ENCODE measurements at places on chromosomes 13 and 19.

DNA sequence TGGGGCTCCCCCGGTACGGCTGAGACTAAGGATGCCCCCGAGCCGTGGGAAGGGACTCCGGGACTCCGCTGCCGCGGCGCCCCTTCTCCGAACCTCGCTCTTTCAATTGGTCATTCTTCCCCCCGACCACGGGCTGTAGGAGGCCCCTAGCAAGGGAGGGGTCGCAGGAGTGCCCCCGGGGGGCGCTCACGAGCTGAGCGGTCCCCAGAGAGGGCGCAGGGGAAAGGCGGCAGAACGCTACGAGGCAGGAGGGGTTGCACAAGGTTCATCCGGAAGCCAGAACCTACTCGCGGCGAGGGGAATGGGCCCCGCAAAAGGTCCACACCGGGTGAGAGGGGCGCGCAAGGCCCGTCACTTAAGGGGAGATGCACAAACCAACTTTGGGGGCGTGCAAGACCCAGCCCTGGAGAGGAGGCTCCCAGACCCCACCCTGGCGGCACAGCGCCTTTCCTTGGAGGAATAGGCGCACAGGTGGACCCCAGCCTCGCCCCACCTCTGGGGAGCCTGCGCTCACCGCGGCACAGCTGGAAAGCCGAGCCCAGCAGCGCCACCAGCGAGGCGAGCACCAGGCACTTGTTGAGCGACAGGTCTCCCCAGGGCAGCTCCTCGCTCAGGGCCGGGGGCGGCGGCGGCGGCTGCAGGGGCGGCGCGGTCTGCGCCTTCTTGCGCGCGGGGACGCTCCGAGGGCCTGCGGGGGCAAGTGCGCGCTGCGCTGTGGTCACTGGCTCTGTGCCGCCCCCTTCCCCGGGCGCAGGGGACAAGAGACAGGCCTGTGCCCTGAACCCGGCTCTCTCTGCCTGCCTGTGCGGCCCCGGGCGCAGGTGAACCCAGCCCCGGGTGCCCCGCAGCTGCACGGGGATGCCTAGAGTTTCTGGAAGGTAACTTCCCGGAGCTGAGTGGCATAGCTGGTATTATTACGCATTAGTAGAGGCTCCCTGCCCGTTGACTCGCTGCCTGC lies 2.8 kb downstream of the JSRP1 start:
- DNase-seq, result peak; percentile 40

- DNase-seq, result no peak
These were observed 94.2 kb downstream of the FRY start for GRCh38 chr13:32125751-32126150.

- no peak for DNase-seq
These were observed 266.3 kb downstream of the LMO7 start for GRCh38 chr13:75902166-75903104.

GRCh38 chr19:10861103-10861651 lies 10.2 kb upstream of the CARM1 start:
- DNase-seq, result peak; percentile 27

DNA sequence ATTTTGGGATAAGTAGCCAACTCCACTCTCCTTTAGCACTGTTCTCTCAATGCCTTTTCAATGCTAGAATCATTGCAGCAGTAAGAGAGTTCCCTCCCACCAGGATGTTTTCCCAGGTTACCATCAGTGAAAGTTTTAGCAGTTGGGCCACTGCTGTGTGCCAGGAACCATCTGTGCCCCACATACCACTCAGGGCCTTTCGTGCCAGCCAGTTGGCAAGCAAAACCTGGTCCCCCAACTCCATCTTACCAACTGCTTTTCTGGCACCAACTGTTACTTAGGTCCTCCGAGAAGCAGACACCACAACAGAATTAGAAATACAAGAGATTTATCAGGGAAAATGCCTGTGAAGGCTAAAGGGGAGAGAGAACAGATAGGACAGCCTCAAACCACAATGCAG lies 533.4 kb upstream of the NBEA start:
- no peak for DNase-seq

- no peak for DNase-seq
These were observed 27.4 kb upstream of the GPR12 start for GRCh38 chr13:26787961-26788360.

- DNase-seq, result no peak
These were observed 5.0 kb downstream of the LYL1 start for GRCh38 chr19:13097463-13098258.

DNA sequence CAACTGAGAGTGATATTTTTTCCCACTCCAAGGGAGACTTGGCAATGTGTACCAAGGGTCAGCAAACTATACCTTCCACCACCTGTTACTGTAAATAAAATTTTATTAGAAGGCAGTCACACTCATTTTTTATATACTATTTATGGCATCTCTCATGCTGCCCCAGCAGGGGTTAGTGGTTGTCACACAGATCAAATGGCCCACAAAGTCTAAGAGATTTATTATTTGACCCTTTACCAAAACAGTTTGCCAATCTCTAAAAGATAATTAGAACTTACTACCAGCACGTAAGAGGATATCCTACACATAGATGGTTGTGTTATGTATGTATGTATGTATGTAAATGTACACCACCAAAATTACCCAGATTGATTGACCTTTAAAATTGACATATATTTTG lies 185.1 kb downstream of the PRR20E start:
- no peak for DNase-seq

GRCh38 chr19:13001502-13002165 lies 6.4 kb downstream of the NFIX start:
- no peak for DNase-seq

GRCh38 chr13:36251526-36251925 lies 37.2 kb upstream of the SOHLH2 start:
- no peak for DNase-seq

GRCh38 chr13:47415048-47415447 lies 518.2 kb upstream of the HTR2A start:
- DNase-seq, result no peak

GRCh38 chr19:46970815-46971214 lies 48.8 kb upstream of the NPAS1 start:
- no peak for DNase-seq

DNA sequence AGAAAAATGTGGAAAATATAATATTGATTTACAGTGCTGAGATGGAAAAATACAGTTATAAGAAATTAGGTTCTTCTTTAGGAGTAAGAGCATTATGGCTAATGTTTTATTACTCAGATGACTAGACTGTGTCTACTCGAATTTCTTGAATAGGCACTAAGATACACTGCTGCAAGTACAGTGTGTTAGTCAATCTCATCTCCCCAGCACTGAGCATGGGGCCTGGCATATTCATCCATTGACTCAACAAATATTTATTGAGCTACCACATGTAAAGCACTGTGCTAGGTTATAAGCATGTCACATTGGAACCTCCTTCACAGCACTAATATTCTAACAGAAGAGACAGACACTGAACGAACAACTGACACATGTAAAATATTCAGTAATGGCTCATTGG lies 242.5 kb upstream of the GPC6 start:
- DNase-seq, result no peak

DNA sequence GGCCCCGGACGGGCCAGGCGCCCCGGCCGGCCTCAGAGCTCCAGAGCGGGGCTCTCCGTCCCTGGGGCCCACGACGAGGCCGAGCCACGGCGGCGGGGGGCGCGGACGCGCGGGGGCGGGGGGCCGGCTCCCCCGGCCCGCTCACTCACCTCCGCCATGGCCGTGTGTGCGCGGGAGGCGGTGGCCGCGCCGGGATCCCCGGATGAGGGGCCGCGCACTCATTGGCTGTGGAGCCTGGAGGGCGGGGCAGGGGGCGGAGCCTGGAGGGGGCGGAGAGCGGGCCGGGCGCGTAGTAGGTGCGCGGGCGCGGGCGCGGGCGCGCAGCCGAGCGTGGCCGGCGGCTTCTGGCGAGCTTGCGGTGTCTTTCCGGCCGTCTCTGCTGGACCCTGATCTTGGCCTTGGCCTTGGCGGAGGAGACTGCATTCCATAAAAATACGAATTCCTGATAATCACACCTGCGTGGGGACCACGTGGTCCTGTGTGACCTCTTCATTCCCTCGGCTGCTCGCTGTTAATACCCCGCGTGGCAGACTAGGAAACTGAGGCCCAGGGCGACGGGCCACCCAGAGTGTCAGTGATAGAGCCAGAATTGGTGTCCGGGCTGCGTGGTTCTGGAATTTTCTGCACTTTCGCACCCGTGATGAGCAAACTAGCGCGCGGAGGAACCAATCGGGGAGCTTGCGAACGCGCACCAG lies at the start of gene MIER2:
MIER2 (minus strand) TSS at position 172 of the 695 bp plus-strand sequence; CDS start at position 158, 14 bp downstream.
- peak; percentile 85 for DNase-seq

- no peak for DNase-seq
These were observed 102.5 kb downstream of the IER2 start for GRCh38 chr19:13252569-13253335.

DNA sequence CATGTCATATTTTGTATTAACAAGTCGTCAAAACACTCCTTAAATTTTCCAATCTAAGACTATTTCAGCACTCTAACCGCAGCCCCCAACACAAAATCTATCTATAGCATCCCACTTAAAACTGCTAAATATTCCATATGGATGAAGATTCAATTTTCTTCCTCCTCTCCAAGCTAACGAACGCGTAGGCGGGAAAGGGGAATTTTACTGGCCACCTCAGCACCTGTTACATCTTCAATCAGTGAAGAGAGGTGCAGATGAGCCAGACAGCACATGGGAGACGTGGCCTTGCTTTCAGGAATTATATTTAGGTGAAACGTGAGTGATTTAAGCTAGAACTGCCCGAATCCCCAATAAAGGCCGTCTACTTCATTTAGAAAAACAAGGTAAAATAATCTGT lies 1.1 kb downstream of the RBM26 start:
- no peak for DNase-seq

DNA sequence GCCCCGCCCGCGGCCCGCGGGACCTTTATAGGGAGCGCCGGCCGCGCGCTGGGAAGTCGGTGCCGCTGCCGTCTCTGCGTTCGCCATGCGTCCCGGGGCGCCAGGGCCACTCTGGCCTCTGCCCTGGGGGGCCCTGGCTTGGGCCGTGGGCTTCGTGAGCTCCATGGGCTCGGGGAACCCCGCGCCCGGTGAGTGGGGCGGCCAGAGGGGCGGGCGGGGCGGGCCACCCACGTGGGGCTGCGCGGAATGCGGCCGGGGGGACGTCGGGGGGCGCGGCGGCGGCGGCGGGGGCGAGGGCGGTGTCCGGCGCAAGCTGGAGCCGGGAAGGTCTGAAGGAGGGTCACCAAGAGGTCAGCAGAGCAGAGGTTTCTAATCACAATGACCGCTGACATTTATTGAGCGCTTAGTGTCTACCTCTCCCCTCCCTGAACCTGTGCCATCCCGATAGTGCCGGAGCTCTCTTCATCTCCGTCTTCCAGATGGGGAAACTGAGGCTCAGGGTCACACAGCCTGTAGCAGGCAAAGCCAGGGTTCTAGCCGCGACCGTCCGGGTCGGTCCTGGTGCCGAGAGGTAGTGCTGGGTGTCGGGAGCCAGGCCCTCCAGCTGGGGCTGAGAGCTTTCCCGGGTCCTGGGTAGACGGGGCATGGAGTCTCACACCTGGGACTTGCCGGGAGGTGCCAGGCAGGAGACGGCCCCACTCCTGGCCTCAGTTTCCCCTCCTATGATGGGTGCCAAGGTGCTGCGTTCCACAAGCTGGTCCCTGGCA lies at the start of gene FSTL3:
FSTL3 (plus strand) TSS at position 54 of the 767 bp plus-strand sequence; CDS start at position 86, 32 bp downstream.
- DNase-seq, result no peak

GRCh38 chr13:36006347-36006746 lies 124.8 kb downstream of the DCLK1 start:
- DNase-seq, result no peak

DNA sequence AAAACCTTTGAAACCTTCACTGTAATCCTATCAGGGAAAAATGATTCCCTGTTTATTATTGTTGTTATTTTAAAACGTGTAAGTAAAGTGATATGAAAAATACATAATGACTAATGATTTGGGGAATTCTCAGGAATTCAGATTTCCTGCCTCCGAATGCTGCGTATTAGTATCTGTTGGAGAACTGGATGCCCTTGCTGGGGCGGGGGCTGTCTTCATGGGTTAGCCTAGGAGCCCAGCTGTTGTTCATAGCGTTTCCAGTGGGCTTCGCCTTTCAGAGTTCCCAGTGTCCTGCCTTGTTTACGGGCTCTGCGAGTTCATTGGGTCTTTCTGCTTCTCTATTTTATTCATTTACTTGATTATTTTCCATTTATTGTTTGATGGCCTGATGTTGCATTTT lies 18.4 kb downstream of the NAXD start:
- no peak for DNase-seq

DNA sequence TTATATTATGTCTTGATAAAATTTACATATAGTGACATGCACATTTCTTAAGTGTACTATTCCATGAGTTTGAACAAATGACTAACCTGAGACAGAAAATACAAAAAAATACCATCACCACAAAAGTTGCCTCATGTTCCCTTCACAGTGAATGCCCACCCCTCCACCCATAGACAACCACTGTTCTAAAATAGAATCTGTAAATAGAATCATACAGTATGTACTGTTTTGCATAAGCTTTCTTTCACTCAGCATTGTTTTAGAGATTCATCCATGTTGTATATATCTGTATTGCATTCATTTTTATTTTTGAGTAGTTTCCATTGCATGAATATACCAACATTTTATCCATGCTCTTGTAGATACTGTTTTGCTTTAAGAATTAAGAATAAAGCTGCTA lies 23.3 kb upstream of the RBM26 start:
- no peak for DNase-seq

DNA sequence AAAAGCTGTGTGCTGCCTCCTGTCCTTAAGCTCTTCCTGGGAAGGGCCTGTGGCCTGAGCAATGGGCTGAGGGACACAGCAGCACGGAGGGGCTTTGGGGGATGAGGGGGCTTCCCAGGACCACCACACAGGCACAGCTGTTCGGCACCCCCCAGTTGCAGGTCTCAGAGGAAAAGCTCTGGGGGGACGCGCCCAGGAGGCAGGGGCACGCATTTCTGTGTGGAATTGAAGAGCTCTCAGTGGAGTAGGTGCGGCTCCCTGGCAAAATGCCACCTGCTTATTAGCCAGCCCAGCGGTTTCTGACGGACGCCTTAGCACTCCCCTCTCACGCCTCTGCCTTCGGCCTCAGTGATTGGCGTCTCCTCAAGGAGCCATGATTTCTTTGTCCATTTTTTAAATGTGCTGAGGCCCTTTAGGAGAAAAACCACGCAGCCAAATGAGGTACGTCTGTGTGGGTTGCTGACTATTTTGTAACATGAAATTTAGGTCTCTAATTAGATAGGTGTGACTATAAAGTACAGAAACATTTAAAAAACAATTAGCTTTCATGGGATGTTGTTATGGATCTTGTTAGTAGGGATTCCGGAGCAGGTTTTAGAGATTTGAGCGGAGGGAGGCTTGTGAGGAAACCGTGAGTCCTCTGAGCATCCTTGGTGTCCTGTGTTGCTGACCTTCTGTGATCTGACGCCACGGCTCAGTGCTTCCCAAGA lies 4.0 kb downstream of the MCF2L start:
- no peak for DNase-seq

DNA sequence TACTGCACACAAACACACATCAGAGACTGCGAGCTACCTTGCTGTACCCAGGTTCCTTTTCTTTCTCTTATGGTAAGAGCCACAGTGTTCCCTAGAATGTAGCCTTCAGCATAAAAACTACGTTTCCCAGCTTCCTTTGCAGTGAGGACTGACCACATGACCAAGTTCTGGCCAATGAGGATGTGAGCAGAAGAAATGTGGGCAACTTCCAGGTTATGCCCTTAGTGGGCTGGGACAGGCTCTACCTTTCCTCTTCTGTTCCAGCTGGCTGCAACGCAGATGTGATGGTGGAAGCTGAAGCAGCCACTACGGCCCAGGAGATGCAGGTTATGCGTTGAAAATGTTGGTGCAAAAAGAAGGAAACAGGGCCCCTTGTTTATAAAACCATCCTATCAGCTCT lies 27.5 kb downstream of the VRK3 start:
- peak; percentile 5 for DNase-seq
